ENCODE measurements at places on chromosomes 3 and 15.

DNA sequence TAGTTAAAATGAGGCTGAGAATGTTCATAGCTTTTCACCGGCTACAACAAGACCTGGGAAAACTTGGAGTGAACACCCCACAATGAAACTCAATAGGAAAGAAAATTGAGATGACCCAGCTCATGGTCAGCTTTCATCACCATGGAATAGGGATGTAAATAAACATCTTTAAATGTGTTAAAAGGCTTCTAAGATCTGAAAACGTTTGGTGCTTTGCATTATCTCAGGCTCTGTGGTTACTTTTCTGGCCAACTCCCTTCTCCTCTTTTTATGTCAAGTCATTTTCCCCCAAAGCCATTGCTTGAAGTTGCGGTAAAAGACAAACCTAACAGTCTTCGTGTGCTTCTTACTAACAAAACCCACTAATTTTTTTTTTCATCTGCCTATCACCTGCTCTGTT lies 195.8 kb downstream of the MECOM start:
- no peak for DNase-seq

DNA sequence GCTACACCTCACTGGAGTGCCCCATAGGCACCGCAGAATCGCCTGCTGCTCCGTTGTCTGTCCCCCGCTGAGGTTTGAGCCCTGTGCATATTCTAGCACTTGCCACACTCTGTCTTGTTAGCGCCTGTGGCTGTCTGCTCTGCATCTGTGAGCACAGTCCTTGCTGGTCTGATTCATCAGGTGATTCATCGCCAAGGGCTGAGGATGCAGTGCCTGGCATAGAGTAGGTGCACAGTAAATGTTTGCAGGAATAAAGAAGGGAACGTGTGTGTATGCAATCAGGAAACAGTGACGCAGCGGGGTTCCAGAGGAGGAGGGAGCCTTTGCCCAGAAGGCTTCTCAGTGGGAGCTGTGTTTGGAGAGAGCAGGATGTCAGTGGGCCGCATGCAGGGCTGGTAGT lies 124.0 kb upstream of the PLXNA1 start:
- DNase-seq = no peak

DNA sequence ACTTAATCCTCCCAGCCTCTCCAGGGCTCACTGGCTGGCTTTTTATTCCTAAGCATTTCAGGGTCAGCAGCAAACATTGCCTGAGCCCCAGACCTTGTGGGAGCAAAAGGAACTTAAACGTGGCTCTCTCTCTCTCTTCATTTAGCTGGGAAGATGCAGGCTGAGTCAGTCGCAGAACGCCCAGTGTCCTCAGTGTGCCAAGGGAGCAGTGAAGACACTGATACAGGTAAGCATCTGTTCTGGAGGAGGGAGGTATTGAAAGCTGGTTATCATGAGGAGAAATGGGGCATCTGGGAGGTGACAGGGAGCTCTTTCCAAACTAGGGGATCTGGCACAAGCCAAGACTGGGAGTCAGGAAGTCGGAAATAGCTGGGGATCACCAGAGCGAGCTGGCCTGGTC lies 4.3 kb downstream of the RHOV start:
- no peak for DNase-seq

DNA sequence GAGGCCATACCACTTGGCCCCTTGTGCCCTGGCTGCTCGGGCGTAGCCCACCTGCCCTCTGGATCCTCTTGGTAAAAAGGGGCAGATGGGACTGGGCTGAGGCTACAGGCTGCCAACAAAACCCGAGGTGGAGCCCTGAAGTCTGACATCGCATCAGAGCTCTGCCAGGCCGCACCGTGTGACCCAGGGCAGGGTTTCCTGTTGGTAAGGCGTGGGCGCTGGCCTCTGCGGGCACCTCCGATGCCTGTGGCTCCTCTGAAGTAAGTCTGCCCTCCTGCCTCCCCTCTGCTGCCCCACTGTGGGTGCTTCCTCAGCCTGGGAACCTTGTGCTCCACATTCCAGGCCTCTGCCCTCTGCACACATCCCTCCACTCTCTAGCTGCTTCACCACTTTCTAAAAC lies 8.9 kb downstream of the CHDH start:
- DNase-seq = no peak

- no peak for DNase-seq
Measured at GRCh38 chr15:101188637-101189408, 63.0 kb downstream of the CHSY1 start.

GRCh38 chr3:105429034-105429762 lies 62.5 kb downstream of the ALCAM start:
- DNase-seq = no peak

GRCh38 chr15:42363942-42364341 lies 4.6 kb downstream of the CAPN3 start:
- DNase-seq = no peak

- no peak for DNase-seq
Measured at GRCh38 chr15:63345391-63345752, 36.3 kb downstream of the CA12 start.

GRCh38 chr3:108234387-108234957 lies 12.2 kb upstream of the IFT57 start:
- DNase-seq = no peak

DNA sequence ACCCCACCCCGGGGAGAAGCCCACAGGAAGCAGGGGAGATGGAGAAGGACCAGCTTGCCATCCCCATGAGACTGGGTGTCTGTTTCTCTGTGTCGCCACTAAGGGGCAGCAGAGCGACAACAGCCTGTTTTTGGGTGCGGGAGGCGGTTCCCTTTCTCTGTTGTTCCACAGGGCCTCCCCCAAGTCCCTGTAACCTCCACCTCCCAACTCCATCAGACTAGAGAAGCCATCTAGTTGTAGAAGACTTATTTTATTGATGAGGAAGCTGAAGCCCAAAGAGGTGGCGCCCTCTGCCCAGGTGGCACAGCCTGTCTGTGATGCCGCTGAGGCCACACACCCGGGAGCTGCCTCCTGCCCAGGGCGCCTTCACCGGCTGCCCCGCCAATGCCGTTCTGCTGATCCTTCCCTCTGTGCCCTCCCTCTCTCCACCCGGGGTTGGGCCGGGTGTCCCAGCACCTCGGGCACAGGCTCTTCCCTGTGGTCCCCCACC lies 3.9 kb upstream of the CCDC9B start:
- peak; percentile 67 for DNase-seq

GRCh38 chr3:184358921-184359350 lies 2.5 kb downstream of the CLCN2 start:
- no peak for DNase-seq

- no peak for DNase-seq
Measured at GRCh38 chr3:50155891-50156290, 767 bp downstream of the SEMA3F start.

- no peak for DNase-seq
Measured at GRCh38 chr3:183252118-183252782, 803 bp upstream of the B3GNT5 start.

DNA sequence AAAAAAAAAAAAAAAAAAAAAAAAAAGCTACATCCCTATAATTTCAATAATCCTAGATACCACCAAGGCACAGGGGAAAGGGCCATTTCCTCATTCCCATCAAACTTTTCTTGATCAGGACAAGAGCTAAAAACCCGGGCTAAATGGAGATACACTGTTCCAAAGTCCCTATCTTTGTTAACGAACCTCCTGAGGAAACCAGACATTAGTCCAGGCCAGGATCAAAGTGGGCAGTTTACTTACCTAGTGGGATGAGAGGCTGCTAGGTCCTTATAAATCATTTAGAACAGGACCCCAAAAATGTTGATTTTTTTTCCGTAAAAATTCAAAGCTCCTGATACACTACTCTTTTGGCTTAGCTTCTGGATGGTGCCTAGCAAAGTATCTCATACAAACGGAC lies 35.6 kb downstream of the UBR1 start:
- no peak for DNase-seq

DNA sequence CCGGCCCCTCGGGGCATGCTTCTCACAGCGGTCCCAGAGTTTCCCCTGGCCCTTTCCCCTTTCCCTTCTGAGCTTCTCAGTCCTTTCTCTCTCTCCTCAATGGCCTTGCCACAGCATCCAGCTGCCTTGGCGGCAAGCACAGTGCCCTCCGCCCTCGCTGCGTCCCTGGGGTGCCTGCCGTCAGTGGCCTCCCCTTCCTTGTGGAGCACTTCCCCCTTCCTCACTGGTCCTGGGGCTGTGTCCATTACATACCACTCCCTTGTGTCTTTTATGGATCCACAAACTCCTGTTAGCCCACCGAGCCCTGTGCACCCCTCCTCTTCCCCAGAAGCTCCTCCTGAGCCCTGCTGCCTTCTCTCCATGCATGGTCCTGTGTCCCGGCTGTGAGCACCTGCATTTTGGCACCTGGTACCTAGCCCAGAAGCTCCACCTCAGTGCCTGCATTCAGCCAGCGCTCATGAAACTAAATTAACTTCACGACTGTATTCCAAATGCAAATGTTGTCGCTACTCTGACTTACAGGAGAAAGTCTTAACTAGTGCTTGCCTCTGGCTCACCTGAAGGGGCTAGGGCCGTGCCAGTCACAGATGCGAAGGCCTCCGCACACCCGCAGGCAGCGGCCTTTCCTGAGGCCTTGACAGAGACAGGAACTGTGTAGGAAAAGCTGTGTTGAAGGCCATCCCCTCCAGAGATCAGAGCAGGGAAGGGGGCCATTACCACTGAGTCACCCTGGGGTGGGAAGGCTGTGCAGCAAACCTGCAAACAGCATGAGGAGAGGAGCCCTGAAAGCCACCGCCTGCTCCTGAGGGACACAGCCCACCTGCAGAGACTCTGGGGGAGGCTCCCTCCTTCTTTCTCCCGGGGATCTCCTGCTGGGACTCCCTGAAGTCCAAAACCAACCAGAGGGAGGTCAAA lies 19.1 kb upstream of the KLF13 start:
- no peak for DNase-seq

GRCh38 chr3:13703071-13703470 lies 154.1 kb downstream of the FBLN2 start:
- DNase-seq = no peak

GRCh38 chr3:60909526-60909925 lies 341.7 kb downstream of the FHIT start:
- DNase-seq = no peak

DNA sequence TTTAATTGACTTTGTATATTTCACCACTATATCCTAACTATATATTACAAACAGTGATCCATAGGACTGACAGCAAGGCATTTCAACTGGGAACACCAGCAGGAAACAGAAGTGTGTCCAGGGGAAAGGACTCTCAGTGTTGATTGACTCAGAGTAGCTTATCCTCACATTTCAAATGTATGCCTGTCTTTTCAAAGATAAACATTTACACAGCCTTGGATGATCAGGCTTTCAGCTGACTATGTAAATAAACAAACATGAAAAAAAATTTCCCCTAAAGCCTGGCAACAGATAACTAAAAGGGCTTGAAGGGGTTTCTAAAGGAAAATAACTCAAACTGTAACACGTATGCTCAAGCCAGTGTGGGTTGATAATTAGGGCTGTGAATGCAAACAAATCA lies 321.8 kb downstream of the TBC1D5 start:
- no peak for DNase-seq

DNA sequence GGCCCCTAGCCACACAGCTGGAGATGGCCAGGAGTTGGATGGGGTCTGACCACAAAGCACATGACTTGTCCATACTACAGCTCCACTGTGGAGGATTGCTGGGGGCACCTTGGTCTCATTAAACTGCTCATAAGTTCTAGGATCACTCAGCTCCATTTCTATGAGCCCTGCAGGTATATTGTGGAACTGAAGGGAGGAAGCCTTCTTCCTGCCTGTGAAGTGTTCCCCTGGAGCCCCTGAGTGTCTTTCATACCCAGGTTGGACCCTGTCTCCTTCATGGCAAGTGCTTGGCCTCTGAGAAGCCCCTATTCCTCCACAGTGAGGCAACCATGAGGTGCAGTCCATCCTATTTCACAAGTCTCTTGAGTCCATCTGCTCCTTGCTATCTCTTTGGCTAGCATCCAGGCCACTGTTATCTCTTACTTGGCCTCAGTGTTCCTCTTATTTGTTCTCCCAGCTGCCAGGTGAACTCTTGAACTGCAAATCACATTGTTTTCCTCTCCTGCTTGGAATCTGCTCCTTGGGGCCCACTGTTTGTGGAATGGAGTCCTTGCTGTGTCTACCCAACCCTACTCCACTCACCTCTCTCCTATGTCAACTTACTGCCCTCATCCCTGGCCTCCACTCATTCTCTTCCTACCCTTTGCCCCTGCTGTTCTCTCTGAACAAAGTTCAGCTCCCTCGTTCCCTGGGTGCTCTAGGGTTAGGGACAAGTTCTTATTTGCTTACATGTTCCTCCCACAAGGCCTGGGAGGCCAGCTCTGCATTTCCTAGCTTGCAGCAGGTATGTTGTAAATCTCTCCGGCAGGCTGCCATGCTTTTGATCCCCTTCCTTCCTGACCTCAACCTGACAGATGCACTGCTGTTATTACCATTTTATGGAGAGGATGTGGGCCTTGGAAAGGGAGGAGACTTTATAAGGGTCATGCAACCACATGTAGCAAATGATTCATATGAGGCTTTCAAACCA lies 1.2 kb downstream of the ACOX2 start:
- DNase-seq = no peak

DNA sequence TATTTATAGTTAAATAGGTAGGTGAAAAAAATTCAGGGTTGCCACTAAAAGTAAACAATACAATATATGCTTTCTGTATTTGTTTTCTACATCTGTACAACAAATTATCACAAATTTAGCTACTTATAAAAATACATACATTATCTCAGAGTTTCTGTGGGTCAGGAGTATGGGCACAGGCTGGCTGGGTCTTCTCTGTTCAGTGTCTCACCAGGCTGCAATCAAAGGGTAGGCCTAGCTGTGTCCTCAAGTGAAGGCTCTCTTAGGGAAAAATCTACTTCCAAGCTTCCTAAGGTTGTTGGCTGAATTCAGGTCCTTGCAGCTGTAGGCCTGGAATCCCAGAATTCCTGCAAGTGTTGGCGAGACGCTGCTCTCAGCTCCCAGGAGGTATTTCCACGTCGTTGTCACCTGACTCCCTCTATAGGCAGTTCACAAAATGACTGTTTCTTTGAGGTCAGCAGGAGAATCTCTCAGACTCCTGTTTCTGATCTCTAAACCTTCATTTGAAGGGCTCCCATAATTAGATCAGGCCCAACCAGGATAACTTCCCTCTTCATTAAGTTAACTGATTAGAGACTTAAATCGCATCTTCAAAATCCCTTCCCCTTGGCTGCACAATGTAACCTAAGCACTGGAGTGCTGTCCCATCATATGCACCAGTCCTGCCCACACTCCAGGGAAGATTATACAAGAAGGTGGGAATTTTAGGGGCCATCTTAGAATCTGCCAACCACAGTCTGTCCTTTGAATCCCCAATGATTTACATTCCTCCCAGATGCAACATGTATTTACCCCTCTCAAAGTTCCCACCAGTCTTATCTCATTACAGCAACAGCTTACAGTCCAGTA lies 296.6 kb downstream of the SUCLG2 start:
- DNase-seq = no peak

DNA sequence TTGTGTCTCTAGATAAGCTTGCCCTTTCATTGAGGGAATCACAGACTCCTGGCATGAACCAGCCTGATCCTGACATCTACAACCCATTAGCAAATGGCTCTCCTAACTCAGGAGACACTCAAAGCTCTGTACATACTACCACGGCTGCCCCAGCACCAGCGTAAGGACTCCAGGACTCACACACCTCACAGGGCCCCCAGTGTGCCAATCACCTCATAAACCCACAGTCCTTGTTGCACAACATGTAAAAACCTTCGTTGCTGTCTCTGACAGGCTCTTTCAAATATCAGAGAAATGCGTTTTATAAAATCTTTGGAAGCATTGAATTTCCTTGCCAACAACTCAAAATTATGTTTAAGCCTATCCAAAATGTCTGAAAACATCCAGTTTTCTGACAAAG lies 7.3 kb downstream of the FYCO1 start:
- DNase-seq = no peak

All from CD4-positive, alpha-beta T cell treated with Interleukin-6 at 100 ng/mL for 8 hours (primary cell).